Mesenteric fat pad (tissue), 1 donor: ENCODE measurements at places on chromosomes 3 and 15. TPM values are rescaled to one million over a fixed set of nuclear protein-coding genes. Genes with fewer than 3 reads are reported as not detected.

DNA sequence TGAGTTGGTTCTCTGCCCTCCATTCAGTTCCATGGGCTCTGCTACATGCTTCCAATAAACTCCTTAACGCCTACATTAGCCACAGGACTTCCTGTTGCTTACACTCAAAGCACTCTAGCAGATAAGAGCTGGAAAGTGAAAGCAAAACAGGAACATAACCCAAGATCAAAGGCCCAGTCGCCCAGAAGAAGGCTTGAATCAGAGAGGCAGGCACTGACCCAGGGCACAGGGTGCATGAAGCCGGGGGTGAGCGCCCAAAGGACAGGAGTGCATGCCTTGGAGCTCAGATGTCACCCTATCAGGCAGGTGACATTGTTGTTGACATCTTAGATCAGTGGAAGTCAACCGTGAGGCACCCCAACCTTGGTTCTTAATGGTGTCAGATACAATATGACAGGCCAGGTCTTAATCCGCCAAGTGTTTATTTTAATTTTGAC is 235.1 kb downstream of the UACA start:
- DNase-seq = no peak

GRCh38 chr3:59300733-59301132 is 250.9 kb upstream of the CFAP20DC start:
- DNase-seq = no peak

GRCh38 chr3:190117981-190118380 is 2.7 kb downstream of the P3H2 start:
- DNase-seq = no peak

DNA sequence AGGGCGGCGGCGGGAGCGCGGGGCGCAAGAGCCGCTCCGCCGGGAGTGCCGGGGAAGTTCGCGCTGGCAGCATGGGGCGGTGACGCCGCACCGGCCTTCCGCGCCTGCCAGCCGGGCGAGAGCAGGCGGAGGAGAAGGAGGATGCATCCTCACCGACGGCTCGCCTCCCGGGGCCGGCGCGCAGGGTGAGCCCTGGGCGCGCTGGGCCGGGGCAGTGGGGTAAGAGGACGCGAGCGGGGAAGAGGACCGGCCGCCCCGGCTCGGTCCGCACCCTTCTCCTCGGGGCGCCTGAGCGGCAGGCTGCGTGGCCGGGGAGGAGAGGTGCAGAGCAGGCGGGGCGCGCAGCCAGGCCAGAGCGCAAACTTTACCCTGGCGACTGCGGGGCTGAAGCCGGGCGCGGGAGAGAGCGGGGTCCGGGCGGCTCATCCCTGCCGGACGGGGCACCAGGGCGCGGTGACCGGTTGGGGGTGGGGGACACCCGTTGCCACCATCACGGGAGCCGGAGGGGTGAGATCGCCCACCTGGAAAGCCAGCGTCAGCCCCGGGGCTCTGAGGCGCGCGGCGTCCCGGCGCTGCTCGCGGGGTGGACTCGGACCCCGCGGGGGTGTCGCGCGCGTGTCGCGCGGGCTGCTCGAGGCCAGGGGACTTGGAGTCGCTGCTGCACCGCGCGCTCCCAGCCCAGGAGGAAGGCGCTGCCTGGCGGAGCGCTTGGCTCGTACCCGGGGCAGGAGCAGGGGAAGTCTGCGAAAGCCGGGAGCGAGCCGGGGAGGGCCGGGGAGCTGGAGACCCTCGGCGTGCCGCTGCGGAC is 542 bp downstream of the GABRA5 start:
- DNase-seq = no peak

Gene GOLGA8S
- total RNA-seq = 0.26 TPM
